ENCODE measurements at places on chromosomes 16 and 17. TPM values are rescaled to one million over a fixed set of nuclear protein-coding genes. Genes with fewer than 3 reads are reported as not detected.

DNA sequence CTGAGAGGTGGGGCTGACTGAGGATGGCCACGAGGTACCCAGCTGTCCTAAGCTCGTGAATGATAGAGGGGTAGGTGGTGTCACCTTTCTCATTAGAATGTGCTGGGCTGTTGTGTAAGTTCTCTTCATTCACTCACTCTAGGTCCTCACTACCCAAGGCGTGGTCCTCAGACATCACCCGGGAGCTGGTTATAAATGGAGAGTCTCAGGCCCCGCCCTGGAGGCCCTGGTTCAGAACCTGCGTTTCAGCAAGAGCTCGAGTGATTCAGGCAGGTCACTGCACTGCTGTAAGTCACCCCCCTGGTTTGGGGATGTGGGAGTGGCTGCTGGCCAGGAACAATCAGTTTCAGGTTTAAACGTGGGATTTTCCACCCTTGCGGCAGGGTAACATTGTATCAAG lies 139.8 kb downstream of the FOXL1 start:
- peaks cover 7% of the 10 kb centered on the region for H3K27me3 ChIP-seq
- no peak overlapping the region for H3K27ac ChIP-seq
- H3K4me1 ChIP-seq: no peaks in the 10 kb centered on the region
- no peaks in the 10 kb centered on the region for H3K36me3 ChIP-seq
- H3K4me3 ChIP-seq: no peak overlapping the region

DNA sequence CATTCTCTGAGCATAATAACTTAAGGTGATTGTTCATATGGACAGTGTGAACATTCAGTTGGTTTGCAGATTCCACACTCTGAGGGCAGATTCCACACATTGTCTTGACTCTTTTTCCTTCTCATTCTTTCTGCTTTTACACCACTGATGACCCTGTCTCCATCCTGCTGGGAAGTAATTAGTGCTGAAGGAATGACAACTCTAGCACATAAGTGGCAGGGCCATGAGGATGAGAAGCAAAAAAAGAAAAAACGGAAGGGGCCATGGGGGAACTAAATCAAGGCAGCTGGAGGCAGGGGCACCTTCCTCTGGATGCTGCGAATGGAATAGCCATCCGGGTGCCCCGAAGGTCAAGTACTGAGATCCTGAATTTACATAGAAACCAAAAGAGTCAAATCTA lies 944.0 kb downstream of the KCNJ2 start:
- H3K4me3 ChIP-seq: no peak overlapping the region
- no peak for DNase-seq
- H3K27ac ChIP-seq: no peak overlapping the region
- no peaks in the 10 kb centered on the region for H3K4me1 ChIP-seq
- H3K36me3 ChIP-seq: no peaks in the 10 kb centered on the region

DNA sequence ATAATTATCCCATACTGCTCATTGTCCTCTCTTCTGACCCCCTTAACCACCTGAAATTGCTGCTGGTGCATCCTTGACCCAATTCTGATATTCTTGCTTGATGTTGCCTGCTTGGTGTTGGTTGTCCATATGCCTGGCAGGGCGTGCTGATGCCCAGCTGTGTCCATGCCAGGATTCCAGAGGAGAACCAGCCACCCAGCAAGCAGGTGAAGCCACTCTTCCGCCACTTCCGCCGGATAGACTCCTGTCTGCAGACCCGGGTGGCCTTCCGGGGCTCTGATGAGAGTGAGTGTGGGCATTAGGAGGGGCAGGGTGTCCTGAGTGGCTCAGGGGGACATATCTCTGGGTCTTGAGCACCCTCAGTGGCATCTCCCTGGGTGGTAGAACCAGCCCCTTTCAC lies 11.4 kb downstream of the RAPGEFL1 start:
- no peak overlapping the region for H3K4me3 ChIP-seq
- no peak for DNase-seq
- peaks cover 17% of the 10 kb centered on the region for H3K4me1 ChIP-seq
- no peaks in the 10 kb centered on the region for H3K27me3 ChIP-seq
- no peak overlapping the region for H3K27ac ChIP-seq

CACNG4 gene
- under 0.01 TPM for polyA plus RNA-seq

DNA sequence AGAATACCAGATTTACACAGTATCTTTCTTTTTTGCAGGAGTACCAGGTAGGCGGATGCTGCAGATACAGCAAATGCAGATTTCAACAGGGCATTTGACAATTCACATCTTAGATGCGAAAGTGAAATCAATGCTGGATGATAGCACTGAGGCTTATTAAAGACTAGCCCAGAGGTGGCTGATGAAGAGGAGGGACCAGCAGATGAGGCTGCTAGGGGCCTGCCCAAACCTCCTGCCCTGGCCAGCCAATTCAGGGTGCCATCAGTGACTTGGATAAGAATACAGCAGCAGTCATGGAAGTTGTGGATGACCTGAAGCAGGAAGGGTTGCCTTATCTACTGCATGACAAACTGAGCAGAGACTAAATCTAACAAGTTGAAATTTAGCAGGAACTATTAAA lies 1.5 kb upstream of the DYNC1LI2 start:
- no peak for DNase-seq
- no peaks in the 10 kb centered on the region for H3K27me3 ChIP-seq
- no peak overlapping the region for H3K4me3 ChIP-seq
- no peak overlapping the region for H3K27ac ChIP-seq
- peaks cover 30% of the 10 kb centered on the region for H3K4me1 ChIP-seq

- no peak overlapping the region for H3K27ac ChIP-seq
- H3K36me3 ChIP-seq: peaks cover 22% of the 10 kb centered on the region
- no peaks in the 10 kb centered on the region for H3K4me1 ChIP-seq
- no peak for DNase-seq
- H3K4me3 ChIP-seq: no peak overlapping the region
These were observed 15.5 kb downstream of the SNX11 start for GRCh38 chr17:48123111-48123510.

DNA sequence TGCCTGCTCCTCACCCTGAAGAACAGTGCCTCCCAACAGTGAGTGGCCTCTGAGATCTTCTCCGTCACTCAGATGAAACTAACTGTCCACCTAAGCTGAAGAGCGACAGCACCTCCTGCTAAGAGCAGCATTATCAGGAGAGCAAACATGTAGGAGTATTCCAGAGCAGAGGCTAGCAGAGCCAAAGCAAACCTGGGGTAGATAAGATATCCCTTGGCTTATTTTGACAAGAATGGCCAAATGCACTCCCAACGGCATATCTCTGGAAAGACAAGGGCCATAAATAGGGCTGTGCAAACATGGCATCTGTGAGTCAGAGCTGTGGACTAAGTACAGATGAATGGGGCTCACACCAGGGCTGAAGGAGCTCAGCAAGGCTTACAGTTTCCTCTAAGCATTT lies 96.3 kb downstream of the NDEL1 start:
- peaks cover 3% of the 10 kb centered on the region for H3K36me3 ChIP-seq
- no peaks in the 10 kb centered on the region for H3K27me3 ChIP-seq
- no peak overlapping the region for H3K27ac ChIP-seq

METTL26 gene
- 132 TPM for polyA plus RNA-seq

DNA sequence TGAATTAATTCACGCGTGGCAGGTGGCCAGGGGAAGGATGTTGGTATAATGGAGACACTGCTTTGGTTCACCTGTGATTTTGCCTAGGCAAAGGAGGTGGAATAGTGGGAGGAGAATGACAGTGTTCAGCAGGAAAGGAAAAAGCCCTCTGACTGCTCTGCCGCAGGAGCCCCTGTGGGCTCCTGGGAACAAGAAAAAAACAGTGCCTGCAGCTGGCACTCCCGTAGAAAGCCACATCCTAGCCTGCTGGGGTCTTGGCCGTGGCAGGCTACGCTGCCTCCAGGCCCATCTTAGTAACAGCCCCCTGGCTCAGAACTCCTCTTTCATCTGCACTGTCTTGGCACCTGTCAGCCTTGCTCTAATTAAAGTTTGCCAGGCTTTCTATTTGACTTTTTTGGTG lies 20.6 kb downstream of the ADORA2B start:
- no peaks in the 10 kb centered on the region for H3K27me3 ChIP-seq
- H3K4me3 ChIP-seq: no peak overlapping the region
- peak; percentile 21 for DNase-seq

All from sigmoid colon (tissue), 7 donors.